RPMI7951 (cell line): ENCODE measurements at places on chromosomes 1 and 21.

DNA sequence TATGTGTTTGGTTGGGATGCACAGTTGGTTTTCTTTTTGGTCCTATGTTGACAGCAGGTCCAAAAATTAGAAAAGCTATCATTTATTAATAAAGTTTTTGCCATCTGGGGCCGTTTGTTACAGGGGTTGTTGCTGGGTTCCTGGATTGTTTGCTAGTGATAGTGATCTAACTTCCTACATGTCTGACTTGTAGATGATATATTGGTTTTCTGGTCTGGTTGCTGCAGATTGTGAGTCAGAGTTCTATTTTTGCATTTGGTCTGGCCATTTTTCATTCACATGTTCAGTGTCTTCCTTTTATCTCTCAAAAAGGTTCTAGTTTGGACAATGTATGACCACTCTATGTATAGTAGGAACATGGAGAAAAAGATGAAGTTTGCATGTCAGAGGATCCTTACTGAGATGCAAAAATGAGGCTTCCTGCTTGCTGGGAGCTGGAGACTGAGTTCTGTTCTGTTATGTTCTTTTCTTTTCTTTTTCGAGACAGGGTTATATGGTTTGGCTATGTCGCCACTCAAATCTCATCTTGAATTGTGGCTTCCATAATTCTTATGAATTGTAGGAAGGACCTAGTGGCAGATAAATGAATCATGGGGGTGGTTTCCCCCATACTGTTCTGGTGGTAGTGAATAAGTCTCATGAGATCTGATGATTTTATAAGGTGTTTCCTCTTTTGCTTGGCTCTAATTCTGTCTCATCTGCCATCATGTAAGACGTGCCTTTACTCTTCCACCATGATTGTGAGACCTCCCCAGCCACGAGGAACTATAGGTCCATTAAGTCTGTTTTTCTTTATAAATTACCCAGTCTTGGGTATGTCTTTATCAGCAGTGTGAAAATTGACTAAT lies 4.2 kb upstream of the NVL start:
- peak; percentile 69 for DNase-seq

DNA sequence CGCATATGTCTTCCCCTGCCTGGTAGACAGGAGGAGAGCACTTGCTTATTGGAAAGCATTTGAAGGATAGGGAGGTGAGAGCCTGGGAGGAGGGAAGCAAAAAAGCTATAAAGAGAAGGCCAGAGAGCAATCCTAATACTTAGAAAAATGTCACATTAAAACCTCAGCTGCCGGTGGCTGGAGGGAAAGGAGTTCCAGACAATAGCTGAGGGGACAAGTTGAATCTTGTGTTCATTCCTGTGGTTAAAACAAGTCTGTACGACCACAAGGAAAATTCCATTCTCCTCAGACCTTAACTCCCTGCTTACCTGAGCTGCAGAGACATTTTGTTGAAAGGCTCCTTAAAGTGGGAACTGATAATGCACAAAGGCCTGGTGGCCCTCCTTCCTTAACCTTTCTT lies 218.8 kb upstream of the CAMK1G start:
- DNase-seq: no peak

- peak; percentile 42 for DNase-seq
Observed at GRCh38 chr1:221783936-221784335, 42.0 kb upstream of the DUSP10 start.

DNA sequence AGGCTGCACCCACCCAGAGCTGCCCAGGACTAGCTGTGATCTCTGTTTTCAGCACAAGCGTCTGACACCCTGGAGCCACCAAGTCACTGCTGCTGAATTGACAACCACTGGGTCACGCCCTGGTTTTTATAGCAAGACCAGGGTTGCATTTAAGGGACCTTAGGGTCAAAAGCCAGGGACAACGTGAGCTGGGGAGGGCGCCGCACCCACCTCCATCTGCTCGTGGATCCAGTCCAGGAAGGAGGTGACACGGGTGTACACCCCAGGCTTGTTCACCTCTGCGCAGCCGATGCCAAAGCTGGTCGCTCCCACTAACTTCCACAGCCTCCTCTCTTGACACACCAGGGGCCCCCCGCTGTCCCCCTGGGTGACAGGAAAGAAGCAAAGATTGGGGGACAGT lies 9.2 kb upstream of the TFF1 start:
- no peak for DNase-seq

DNA sequence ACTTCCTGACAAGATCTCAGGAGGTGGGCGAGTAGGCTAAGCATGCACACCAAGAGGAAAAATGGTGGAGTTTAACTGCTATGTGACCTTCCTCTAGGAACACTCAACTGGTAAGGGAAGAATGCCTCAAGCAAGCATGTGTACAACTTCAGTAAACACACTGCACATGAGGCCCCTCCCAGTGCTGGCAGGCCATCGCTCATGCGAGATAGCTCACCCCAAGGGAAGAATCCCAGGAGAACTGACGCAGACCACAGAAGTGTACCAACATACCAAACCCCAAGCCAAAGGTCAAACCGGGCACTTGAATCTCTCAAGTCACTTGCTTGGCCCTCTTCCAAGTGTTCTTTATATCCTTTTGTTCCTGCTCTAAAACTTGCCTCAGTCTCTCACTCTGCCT lies 40.5 kb upstream of the GALNT2 start:
- DNase-seq: no peak

- DNase-seq: no peak
Observed at GRCh38 chr1:27257155-27257554, 22.7 kb downstream of the WDTC1 start.

- DNase-seq: no peak
Observed at GRCh38 chr1:47814612-47815395, 182.4 kb downstream of the TRABD2B start.

DNA sequence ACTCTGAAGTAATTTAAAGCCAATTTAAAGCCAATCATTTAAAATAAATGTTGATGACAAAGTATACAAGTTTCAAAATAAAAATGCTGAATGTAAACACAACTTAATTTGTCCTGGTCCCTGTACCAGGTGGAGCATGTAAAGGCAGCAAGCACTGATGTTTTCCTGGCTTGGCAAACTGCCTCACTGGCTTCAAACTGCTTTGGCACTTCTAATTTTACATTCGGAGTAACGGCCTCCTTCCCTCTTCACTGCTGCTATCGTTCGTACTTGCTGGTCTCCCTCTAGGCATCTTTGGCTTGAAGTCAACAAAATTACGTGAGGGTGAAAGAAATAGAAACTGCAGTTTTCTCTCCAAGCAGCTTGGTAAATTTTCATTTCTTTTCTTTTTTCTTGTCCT lies 287.9 kb downstream of the LTN1 start:
- DNase-seq: no peak

DNA sequence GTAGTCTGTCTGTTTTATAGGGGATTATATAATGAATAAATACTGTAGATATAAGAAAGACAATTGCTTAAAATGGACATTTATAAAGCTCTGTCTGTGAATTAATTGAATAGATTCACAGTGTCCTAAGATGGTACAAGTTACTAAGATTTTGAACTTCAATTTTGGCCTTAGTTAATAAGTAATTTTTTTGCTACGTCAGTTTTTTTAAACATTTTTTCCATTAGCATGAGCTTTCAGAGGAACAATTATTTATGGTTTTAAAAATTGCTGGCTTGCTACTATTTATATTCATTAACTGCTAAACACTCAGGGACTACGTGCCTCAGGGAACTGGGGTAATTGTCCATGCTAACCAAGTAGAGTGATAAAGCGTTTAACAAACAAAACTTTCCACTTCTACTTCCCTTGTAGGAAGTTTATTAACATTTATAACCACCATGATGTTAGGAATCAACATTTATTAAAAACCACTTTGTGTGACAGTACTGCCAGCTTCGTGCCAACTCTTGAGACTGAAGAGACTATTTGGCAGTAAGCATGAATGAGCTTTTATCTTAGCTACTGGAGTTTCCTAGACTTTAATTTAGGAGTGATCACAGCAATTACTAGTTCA lies 65.4 kb upstream of the PTGS2 start:
- peak; percentile 35 for DNase-seq

GRCh38 chr1:14113841-14114567 lies 414.0 kb downstream of the PRDM2 start:
- DNase-seq: no peak

DNA sequence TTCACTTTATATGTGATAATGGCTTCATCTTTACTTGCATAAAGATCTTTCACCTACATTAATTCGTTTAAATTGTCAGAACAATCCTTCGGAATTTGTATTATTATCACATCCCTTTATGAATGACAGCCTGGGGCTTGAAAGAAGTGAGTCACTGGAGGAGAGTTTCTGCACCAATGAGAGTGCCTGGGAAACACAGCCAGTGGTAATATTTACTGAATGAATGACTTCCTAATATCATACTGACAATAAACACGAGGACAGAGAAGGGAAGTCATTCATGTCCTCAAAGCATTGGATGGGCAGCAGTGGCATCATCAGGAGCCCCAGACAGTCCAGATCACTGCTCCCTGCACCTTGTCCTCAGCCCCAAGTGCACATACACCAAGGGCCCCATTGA lies 40.7 kb upstream of the PDE4B start:
- DNase-seq: no peak

DNA sequence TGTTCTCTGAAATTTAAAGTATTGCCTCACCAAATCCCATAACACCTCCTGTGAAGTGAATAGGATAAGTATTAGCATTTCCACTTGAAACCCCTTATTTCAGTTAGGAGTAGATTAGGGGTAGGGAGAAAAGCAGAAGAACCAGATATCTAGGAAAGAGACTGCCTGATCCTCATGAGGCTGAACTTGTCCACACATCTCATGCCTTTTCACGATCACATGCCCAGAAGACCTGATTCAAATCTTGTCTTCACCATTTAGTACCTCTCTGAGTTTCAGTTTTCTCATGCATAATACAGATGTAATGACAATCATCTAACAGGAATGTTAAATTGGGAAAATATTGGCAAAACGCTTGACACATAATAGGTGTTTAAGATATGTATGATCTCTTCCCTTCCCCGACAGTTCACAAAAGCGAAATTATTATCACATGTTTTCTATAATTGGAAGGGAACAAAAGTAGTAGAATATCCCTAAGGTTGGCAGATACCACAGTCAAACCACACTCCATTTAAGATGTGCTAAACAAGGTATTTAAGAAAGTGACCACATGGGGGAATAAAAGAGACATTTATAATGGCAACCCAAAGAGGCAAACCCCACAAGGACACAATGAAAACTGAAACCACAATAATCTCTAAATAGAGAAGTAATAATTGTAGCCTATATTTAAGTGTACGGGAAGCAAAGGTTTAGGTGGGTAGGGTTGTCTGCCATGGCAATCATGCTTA lies 25.2 kb downstream of the GFI1 start:
- DNase-seq: peak; percentile 45

DNA sequence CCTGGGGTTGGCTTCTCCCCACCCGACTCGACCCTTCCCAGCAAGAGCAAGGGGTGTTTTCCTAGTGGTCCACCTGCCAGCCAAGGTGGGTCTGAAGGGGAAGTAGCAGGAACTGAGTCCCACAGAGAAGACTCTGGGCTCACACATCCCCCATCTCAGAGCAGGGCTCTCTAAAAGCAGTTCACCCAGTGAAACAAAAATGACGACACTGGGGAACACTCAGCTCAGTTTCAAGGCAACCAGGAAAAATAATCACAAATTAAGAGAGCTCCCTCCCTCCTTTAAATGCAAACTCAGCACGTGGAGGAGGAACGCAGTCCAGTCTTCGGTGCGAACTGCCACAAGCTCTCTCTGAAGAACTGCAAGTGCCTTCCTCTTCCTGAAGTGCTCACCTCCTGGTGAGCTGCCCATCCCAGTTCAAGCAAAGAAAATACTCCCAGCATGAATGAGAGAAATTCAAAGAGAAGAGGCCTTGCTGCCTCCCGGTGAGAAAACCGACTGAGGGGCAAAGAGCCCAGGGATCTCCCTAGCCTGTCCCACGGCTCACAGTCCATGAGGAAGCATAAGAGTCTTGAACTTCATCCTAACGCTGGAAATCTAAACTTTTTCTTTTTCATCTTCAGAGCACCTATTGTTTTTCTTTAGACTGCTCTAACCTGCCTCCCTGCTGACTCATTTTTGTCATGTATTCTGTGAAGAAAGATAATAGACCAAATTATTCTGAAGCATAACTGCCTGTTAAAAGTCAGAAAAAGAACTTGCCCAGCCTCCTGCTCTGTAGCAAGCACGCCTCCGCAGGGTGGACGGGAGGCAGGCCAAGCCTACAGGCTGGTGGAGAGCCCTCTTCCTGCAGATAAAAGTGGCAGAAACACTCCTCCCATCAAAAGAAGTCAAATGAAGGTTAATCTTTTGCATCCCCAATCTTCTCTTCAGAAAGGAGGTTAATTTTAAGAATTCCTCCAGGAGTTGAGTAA lies 281.4 kb downstream of the HHIPL2 start:
- DNase-seq: no peak

- peak; percentile 40 for DNase-seq
Observed at GRCh38 chr1:64624218-64624713, 120.6 kb upstream of the RAVER2 start.

DNA sequence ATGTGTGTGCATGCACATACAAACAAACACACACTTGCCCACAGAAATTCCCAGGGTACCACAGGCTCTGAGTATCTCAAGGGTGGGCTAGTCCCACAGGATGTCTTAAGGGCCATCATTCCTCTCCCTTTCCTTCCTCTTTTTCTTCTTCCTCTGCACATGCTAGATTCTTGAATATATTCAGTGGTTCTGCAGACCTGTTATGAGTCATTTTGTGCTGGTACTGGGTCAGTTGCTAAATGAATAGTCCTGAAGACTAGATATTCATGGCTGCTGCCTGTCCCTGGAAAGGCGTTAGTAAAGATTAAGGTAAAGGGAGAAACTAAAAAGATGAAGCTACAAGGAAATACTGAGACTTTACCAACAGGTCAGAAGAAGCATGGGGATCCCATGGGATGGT lies 256.7 kb upstream of the KIAA0040 start:
- DNase-seq: no peak

- DNase-seq: no peak
Observed at GRCh38 chr1:211257826-211258225, 1.3 kb upstream of the RCOR3 start.

GRCh38 chr21:38327984-38328383 lies 71.2 kb downstream of the KCNJ15 start:
- DNase-seq: peak; percentile 56
